ENCODE measurements at places on chromosomes 6 and 20.

DNA sequence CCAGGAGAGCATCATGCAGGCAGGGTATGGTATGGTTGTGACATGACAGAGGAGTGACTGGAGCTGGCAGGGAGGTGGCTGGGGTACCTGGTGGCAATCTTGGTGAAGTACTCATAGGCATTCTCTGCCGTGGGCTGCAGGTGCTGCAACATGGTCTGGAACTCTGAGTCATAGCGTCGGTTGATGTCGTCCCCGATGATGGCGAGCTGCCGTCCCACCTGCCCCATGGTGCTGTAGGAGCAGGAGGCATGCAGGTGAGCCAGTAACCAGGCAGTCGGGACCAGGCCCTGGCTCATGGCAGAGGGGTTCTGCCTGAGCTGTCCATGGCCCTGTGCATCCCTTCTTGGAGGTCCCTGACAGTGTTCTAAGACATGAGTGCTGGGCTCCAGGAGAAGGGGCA is 4.9 kb downstream of the BAK1 start:
- peaks cover 40% of the 10 kb centered on the region for H3K4me1 ChIP-seq
- no peak overlapping the region for H3K27ac ChIP-seq
- peaks cover 21% of the 10 kb centered on the region for H3K36me3 ChIP-seq
- H3K4me3 ChIP-seq = no peak overlapping the region
- no peaks in the 10 kb centered on the region for H3K27me3 ChIP-seq

GRCh38 chr20:23083553-23084220 is 2.4 kb downstream of the CD93 start:
- peaks cover 5% of the 10 kb centered on the region for H3K4me1 ChIP-seq
- H3K36me3 ChIP-seq = no peaks in the 10 kb centered on the region
- no peaks in the 10 kb centered on the region for H3K27me3 ChIP-seq
- no peak for DNase-seq

GRCh38 chr6:169237496-169238134 is 16.0 kb downstream of the THBS2 start:
- no peak overlapping the region for H3K4me3 ChIP-seq
- no peaks in the 10 kb centered on the region for H3K27me3 ChIP-seq
- H3K4me1 ChIP-seq = no peaks in the 10 kb centered on the region
- DNase-seq = no peak
- H3K36me3 ChIP-seq = peaks cover 3% of the 10 kb centered on the region
- no peak overlapping the region for H3K27ac ChIP-seq

- H3K4me1 ChIP-seq = peaks cover 50% of the 10 kb centered on the region
- peaks cover 7% of the 10 kb centered on the region for H3K36me3 ChIP-seq
Observed at GRCh38 chr20:859751-860231, 26.3 kb downstream of the FAM110A start.

GRCh38 chr6:16839631-16840179 is 78.4 kb upstream of the ATXN1 start:
- H3K4me1 ChIP-seq = peaks cover 25% of the 10 kb centered on the region
- no peak overlapping the region for H3K4me3 ChIP-seq
- H3K27ac ChIP-seq = no peak overlapping the region
- no peaks in the 10 kb centered on the region for H3K27me3 ChIP-seq
- no peak for DNase-seq

GRCh38 chr6:101401171-101401570 is 7.7 kb downstream of the GRIK2 start:
- H3K27ac ChIP-seq = no peak overlapping the region
- peaks cover 69% of the 10 kb centered on the region for H3K27me3 ChIP-seq
- no peak for DNase-seq
- no peak overlapping the region for H3K4me3 ChIP-seq
- no peaks in the 10 kb centered on the region for H3K4me1 ChIP-seq

GRCh38 chr6:142702501-142703460 is 242.2 kb downstream of the HIVEP2 start:
- peaks cover 3% of the 10 kb centered on the region for H3K36me3 ChIP-seq
- DNase-seq = no peak
- no peak overlapping the region for H3K4me3 ChIP-seq
- H3K4me1 ChIP-seq = peaks cover 34% of the 10 kb centered on the region
- no peaks in the 10 kb centered on the region for H3K27me3 ChIP-seq

- peaks cover 14% of the 10 kb centered on the region for H3K4me1 ChIP-seq
- H3K27ac ChIP-seq = no peak overlapping the region
- no peak for DNase-seq
- H3K36me3 ChIP-seq = peaks cover 4% of the 10 kb centered on the region
- no peaks in the 10 kb centered on the region for H3K27me3 ChIP-seq
- no peak overlapping the region for H3K4me3 ChIP-seq
Observed at GRCh38 chr6:18395177-18395855, 8.2 kb downstream of the RNF144B start.

GRCh38 chr6:73514746-73515110 is 6.1 kb downstream of the EEF1A1 start:
- H3K36me3 ChIP-seq = peaks cover 55% of the 10 kb centered on the region
- no peak for DNase-seq
- peaks cover 47% of the 10 kb centered on the region for H3K27me3 ChIP-seq
- H3K4me3 ChIP-seq = peak overlapping the region; percentile 98

- H3K27me3 ChIP-seq = peaks cover 44% of the 10 kb centered on the region
- H3K4me1 ChIP-seq = no peaks in the 10 kb centered on the region
- H3K4me3 ChIP-seq = no peak overlapping the region
- no peaks in the 10 kb centered on the region for H3K36me3 ChIP-seq
Observed at GRCh38 chr20:4243071-4243470, 227.7 kb upstream of the RNF24 start.

DNA sequence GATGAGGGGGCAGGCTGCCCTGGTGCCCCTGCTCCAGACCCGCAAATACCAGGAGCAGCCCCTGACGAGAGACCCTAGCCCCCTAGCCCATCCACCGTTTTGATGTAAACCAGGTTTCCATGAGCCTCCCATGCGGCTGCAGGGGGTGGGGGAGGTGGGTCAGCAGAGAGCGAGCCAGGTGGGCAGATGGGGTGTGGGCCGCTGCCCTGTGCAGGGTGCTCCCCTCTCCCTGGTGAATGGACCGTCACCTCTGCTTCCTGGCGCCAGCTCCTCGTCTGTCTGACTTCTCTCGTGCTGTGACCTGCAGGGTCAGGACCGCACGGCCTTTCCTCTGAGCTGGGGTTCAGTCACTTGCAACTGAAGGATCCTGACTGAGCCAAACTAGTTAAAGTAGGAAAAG is 15.7 kb upstream of the BHLHE23 start:
- no peak for DNase-seq
- H3K4me1 ChIP-seq = peaks cover 3% of the 10 kb centered on the region
- no peak overlapping the region for H3K27ac ChIP-seq
- peaks cover 5% of the 10 kb centered on the region for H3K27me3 ChIP-seq
- H3K36me3 ChIP-seq = no peaks in the 10 kb centered on the region
- no peak overlapping the region for H3K4me3 ChIP-seq

GRCh38 chr6:52904562-52905279 is 4.8 kb downstream of the GSTA3 start:
- no peak overlapping the region for H3K4me3 ChIP-seq
- H3K4me1 ChIP-seq = no peaks in the 10 kb centered on the region
- H3K27ac ChIP-seq = no peak overlapping the region

DNA sequence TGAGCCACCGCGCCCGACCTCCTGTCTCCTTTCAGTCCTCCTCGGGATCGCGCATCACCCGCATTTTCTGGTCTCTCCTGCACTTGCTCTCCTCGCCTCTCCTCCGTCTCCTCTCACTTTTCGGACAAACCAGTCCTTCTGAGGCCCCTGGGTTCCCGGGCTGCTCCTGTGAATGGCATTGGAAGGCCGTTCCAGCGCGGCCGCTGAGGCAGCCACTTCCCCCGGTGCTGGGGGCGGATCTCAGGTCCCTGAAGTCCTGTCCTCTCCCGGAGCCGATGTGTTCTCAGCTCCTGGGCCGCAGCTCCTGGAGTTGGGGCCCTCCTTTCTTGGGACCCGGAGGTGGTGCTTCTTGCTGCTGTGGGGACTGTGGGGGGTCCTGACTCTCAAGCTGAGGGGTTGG is 803 bp downstream of the MICB start:
- H3K4me1 ChIP-seq = peaks cover 52% of the 10 kb centered on the region
- H3K27me3 ChIP-seq = no peaks in the 10 kb centered on the region
- DNase-seq = no peak

- H3K36me3 ChIP-seq = peaks cover 20% of the 10 kb centered on the region
- H3K4me3 ChIP-seq = peak overlapping the region; percentile 90
Observed at GRCh38 chr20:58982406-58983114, 1.5 kb downstream of the NELFCD start.

All from activated naive CD8-positive, alpha-beta T cell treated with anti-CD3 and anti-CD28 coated beads for 36 hours (primary cell).